BJ (cell line): ENCODE measurements at places on chromosomes 13 and 19.
A peak's percentile ranks its signal among the peaks of the same experiment; 100 is the strongest.

DNA sequence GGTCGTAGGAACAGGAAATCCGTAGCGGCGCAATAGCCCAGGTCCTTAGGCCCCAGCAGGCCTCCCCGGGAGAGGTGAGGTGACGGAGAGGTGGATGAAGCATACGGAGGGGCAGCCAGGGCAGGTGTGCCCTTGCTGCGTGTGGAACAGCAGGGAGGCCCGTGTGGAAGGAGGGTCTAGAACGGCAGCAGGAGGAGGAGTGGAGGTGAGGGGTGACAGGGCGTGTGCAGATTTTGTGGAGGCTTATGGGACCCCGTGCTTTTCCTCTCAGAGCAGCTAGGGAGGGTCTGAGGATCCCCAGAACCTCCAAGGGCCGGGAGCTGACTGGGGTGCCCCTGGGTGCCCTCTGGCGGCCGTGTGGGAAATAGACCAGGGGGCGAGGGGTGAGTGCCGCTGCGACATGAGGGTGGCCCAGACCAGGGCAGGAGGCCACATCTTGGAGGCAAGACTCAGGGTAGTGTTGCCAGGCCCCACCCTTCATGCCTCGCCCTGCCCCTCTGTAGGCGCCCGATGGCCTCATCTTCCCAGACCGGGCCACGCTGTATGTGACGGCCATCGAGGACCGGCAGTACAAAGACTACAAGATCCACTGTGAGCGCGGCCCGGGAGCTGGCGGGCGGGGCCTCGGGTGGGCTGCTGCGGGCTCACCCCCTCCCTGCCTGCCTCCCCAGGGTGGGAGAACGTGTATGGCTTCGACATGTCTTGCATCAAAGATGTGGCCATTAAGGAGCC lies 5.0 kb upstream of the ADM5 start:
- no peak for DNase-seq

- no peak for DNase-seq
Observed at GRCh38 chr13:31468114-31468902, 268.5 kb downstream of the B3GLCT start.

- no peak for DNase-seq
Observed at GRCh38 chr19:55321466-55322137, 3.5 kb downstream of the TMEM150B start.

DNA sequence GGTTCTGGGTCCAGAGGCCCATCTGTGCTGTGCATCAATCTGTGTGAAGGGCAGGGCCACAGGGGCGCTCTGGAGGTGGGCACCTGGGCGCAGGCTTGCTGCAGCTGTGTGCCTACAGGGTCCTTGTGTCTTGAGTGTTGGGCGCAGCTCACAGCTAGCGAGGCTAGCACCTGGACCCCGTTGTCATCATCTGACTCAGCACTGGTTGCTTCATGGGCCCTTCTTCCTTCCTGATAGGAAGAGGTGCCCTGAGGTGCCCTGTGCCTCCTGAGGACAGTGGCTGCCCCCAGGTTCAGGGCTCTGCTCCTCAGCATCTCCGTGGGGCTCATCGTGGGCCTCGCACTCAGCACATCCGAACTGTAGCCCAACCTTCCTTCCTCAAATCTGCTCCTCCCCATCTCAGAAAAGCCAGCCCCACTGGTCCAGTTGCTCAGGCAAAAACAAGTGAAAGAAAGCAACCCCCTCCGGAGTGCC lies 54.8 kb downstream of the GATAD2A start:
- no peak for DNase-seq

DNA sequence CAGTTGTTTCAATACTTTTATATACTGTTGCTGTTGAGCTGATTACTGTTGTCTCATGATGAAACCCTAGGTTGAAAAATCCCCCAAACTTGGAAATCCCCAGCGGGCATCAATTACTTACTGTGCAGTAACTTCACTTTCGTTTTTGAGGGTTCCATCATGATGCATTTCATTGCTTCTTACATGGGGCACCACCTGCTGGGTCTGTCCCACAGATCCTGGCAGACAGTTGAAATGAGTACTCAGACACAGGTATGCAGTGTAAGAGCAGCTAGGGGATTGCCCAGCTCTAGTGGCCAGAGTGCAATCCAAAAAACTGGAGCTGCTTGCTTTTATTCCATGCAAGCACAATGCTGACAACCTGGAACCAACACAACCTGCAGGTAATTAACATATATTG lies 132.5 kb upstream of the ZNF91 start:
- no peak for DNase-seq

DNA sequence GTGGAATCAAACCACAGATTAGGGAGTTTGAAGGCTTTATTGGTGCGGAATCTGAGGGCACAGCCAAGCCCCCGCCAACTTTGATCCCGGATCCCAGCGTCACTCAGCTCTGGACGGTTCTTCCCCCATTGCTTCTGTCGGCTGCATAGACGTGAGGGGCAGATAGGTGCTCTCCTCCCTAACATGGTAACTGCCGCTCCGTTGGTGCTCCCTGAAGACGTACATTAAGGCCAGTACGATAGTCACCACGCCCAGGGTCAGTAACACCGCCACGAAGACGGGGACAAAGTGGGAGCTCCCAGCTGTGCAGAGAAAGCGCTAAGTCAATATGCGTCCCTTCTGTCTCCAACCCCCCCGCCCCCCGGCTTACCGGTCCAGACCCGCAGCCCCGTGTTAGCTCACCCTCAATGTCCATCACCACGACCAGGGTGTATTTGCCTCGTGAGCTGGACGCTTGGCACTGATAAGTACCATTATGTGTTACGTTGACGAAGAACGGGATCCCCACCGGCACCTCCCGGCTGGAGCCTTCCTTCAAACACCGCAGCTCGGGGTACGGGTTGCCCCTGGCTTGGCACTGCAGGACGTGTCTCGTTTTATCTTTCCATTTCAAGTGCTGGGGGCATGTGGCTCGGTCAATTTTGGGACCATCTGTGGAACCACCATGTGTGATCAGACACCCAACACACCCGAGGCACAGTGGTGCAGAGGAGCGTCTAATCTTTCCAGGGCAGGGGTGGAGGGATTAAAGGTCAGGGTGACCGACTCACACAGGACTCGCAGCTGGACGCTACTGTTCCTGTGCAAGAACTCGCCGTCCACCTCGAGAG lies 644 bp upstream of the RAVER1 start:
- no peak for DNase-seq

DNA sequence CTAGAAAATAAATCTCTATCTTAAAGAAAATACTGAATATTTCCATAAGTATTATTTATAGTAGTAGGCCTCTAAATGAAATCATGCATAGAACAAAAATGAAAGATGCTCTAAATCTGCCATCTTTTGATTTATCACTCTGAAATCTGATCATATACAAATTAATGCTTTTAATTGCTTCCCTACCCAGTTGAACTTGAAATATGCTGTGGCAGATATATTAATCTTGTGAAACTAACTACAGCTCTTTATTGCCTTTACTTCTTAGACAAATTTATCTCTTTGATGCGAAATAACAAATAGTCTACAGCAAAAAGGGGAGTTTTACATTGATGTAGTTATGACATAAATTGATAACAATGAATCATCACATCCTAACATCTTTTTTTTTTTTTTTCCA lies 510.7 kb upstream of the SLITRK6 start:
- DNase-seq: no peak

- no peak for DNase-seq
Observed at GRCh38 chr19:39052243-39052746, 19.9 kb upstream of the FBXO27 start.

- DNase-seq: no peak
Observed at GRCh38 chr13:55554741-55555140, 1586.0 kb upstream of the PRR20A start.

GRCh38 chr19:14536926-14537692 lies 7.7 kb downstream of the TECR start:
- no peak for DNase-seq

GRCh38 chr13:73081256-73081915 lies 22.6 kb downstream of the KLF5 start:
- no peak for DNase-seq

GRCh38 chr13:23430664-23431063 lies 2.8 kb downstream of the SACS start:
- DNase-seq: no peak

GRCh38 chr19:1214862-1215731 lies 9.5 kb downstream of the STK11 start:
- no peak for DNase-seq

- no peak for DNase-seq
Observed at GRCh38 chr13:73714522-73714921, 419.7 kb downstream of the KLF12 start.

- no peak for DNase-seq
Observed at GRCh38 chr13:22703601-22704209, 477.1 kb upstream of the SGCG start.

- DNase-seq: no peak
Observed at GRCh38 chr19:1587872-1588271, 4.8 kb downstream of the MBD3 start.

DNA sequence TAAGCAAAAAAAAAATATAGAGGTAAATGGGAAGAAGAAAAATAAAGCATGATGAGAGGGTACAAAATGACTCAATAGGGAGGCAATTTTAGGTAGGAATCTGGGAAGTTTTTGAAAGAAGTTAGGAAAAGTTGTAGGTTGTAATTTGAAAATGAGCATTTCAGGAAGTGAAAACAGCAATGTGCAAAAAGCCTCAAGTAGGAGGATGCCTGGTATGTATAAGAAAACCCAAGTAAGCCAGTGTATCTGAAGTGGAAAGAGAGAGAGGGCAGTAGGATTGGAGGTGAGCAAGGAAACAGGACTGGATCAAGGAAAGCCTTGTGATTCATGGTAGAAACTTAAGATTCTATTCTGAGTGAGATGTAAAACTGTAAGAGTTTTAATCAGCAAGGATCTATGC lies 121.6 kb upstream of the SPRY2 start:
- DNase-seq: no peak

- DNase-seq: no peak
Observed at GRCh38 chr13:28218679-28219078, 80.3 kb downstream of the PAN3 start.

- no peak for DNase-seq
Observed at GRCh38 chr13:103273825-103274224, 207.6 kb upstream of the SLC10A2 start.

- DNase-seq: peak; percentile 78
Observed at GRCh38 chr13:110499621-110500281, 61.8 kb downstream of the RAB20 start.

DNA sequence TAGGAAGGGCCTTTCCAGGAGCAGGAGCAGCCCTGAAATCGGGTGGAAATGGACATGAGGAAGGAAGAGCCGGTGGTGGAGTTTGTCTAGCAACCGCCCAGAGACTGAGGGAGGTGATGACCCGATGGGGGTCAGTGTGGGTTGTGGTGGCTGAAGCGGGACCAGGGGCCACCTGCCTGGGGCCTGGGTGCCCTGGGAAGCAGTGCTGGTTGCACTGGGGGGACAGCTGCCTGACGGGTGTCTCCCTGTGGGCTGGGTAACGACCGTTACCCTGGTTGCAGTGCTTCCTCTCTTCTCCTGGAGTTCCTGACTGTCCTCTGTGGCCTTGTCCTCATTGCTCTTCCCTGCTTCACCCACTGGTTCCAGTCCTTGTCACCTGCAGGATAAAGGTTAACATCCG lies 13.0 kb downstream of the ZNF536 start:
- DNase-seq: no peak

DNA sequence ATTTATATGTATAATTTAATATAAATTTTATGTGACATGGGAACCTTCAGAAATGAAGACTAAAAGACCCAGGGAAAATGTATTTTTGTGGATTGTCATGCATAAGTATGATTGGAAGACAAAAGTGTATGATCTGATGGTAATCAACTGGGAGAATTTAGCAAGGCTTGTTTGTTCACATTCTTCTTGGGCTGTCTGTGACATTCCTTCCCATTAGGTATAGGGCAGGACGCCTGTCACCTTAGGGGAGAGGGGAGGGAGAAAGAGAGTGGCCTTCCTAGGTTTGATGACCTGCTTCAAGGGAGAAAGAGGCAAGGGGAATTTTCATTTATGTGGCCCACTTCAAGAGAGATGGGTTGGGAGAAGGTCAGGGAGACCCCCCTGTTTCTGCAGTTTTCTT lies 22.4 kb downstream of the PIBF1 start:
- DNase-seq: no peak

DNA sequence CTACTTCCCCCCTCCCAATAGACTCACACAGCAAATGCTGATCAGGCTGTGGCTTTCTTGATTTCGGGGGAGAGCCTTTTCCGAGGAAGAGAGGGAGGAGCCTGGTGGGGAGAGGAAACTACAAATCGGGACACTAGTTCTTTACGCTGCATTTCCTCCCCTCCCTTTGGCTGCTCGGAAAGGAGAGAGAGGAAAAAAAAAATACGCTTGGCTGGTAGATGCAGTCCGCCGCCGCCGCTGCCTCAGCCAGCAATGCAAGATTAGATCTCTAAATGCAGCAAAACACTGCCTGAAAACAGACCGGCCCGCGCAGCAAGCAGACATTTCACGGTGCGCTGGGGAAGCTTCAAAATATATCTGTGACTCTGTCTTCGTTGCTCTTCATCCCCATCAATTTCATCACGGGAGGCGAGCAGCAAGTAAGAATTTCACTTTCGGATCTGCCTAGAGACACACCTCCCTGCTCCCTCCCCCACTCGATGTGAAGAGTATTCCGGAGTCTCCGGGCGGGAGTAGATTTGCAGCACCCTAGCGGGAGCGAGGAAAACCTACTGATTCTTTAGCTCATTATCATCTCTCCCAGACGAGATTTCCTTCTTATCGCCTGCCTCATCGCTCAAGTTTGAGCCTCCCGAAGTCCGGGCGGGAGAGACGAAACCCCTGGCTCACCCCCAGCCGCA lies at the start of gene PCDH17:
PCDH17 (plus strand) TSS at position 149 of the 680 bp plus-strand sequence. CDS start 803 bp downstream, outside the sequence.
- DNase-seq: no peak

GRCh38 chr19:29540114-29540513 lies 14.3 kb downstream of the VSTM2B start:
- DNase-seq: no peak

DNA sequence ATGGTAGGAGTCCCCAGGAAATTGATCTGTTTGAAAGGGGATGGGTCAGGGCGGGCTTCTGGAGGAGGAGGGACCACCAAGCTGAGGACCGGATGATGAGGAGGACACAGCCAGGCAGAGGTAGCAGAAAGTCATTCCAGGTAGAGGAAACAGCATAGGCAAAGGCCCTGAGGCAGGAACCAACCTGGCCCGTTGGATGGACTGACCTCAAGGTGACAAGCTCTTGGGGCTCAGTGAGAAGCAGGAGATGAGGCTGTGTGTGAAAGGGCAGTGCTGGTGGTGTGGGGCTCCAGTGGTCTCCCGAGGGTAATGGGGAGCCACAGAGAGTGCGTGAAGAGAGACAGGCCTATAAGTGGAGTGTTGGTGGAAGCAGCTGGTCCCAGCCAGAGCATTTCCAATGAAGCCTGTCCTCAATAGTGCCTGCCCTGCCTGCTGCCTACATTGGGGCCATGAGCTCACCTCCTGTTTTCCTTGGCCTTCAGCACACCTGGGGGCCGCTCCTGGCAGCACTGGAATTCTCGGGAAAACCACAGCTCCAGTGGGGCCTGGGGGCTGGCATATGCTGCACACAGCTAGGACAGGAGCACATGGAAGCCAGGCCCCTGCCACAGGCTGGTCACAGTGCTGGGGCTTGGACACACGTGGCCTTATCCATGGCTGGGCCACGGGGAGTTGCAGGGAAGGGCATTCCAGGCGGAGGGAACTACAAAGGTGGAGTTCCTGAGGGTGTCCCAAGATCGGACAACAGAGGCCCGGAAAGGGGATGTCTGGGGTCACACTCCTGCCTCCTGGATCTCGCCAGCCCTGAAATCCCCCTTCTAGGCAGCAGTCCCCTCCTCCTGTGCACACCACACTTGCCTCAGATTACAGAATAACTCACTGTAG lies 2.3 kb upstream of the COMP start:
- no peak for DNase-seq
